Activated CD4-positive, alpha-beta T cell treated with anti-CD3 and anti-CD28 coated beads for 24 hours (primary cell): ENCODE measurements at places on chromosomes 4 and X.

DNA sequence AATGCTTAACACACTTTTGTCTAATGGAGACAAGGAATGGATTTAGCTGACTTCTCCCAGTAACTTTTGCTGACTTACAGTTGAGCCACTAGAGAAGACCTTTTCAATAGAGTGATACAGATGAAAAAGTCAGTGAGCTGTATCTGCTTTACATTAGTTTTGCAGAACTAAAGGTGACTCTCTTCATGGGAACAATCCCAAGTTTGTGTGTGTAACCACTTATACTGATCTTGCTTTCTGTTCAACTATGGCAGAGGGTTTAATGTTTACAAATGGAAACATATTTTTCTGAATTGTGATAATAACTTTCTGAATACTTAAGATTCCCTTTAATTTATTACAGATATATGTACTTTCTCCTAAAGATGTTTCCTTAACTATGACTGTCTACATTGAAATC lies 182.6 kb upstream of the PUDP start:
- DNase-seq, result no peak

- no peak for DNase-seq
Measured at GRCh38 chr4:173525118-173526011, 4.7 kb downstream of the HAND2 start.

- no peak for DNase-seq
Measured at GRCh38 chrX:139892512-139892911, 40.3 kb downstream of the ATP11C start.

DNA sequence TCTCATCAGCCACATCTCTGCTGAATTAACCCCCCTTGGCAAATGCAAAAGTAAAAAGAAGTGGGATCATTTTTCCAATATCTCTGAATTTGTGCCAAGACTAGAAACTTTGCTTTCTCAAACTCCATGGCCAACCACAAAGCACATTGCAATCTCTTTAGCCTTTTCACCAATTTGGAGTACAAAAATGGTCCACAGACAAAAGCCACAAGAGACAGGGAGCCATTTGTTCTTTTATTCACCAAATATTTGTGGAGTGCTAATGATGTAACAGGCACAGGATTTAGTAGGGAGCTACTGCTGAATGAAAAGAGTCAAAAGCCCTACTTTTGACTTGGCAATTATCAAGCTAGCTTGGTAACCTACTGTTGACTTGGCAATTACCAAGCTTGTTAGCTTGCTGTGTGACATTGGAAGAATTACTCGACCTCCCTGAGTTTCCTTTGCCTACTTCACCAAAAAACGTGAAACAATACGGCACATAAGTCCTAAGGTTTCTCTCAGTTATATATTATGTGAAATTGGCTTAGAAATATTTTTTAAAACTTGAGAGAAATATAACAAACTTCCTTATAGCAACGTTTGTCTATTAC lies 97.1 kb upstream of the KLF3 start:
- no peak for DNase-seq

- no peak for DNase-seq
Measured at GRCh38 chrX:48493890-48494364, 14.9 kb upstream of the PORCN start.

- DNase-seq, result no peak
Measured at GRCh38 chr4:887034-887763, 44.9 kb downstream of the GAK start.

- DNase-seq, result no peak
Measured at GRCh38 chr4:65139998-65140397, 530.3 kb downstream of the EPHA5 start.

DNA sequence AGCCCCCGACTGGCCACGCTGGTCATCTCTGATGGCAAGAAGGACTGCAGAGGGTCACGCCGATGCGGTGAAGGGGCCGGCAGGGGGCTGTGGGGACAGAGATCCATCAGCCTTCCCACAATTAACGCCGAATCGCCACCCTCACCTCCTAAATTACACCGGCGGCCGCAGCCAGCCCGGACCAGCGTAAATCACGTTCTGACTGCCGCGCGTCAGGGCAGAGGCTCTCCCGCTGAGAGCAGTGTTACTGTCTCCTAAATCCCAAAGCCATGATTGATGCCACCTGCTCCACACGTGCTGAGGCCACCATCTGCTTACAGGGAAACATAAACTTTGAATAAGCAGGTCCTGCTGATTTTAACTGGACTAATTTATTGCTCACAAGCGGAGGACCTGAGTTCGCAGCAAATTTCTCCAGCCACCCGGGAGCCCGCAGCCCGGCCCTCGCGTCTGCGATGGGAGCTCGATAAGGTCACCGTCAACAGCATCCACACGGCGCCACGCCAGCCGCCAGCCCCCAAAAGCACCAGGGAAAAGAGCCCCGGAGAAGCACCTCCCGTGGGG lies 127.3 kb upstream of the NKX1-1 start:
- no peak for DNase-seq

DNA sequence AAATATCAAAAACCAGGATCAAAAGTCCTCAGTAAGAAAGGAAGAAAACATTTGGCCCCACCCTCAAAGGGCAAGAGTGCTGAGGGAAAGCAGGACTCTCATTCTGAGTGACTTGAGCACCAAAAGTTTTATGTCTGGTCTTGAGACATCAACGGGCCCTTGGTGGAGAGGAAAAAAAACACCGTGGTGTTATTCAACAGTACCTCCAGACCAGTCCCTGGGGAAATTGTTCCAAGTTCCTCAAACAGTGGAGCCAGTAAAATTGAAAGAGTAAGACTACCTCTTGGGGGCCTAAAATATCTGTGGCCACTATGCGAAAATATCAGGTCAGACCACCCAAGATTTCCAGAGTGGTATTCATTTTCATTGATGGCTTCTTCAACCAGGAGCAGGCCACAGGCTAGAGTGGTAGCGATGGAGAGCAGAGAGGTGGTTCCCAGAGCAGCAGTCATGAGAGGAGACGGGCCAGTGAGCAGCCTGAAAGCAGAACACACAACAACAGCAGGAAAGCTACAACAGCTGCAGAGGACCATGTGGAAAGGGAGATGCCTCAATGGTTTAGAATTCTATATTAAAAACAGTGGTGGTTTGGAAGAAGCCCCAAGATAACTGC lies 63.7 kb upstream of the RPL34 start:
- no peak for DNase-seq

- no peak for DNase-seq
Measured at GRCh38 chr4:78292341-78292740, 235.2 kb downstream of the FRAS1 start.

- DNase-seq, result no peak
Measured at GRCh38 chr4:32560306-32560705, 1840.1 kb downstream of the PCDH7 start.
